Left cardiac atrium (tissue), 4 donors: ENCODE measurements at places on chromosomes 1 and 21.

DNA sequence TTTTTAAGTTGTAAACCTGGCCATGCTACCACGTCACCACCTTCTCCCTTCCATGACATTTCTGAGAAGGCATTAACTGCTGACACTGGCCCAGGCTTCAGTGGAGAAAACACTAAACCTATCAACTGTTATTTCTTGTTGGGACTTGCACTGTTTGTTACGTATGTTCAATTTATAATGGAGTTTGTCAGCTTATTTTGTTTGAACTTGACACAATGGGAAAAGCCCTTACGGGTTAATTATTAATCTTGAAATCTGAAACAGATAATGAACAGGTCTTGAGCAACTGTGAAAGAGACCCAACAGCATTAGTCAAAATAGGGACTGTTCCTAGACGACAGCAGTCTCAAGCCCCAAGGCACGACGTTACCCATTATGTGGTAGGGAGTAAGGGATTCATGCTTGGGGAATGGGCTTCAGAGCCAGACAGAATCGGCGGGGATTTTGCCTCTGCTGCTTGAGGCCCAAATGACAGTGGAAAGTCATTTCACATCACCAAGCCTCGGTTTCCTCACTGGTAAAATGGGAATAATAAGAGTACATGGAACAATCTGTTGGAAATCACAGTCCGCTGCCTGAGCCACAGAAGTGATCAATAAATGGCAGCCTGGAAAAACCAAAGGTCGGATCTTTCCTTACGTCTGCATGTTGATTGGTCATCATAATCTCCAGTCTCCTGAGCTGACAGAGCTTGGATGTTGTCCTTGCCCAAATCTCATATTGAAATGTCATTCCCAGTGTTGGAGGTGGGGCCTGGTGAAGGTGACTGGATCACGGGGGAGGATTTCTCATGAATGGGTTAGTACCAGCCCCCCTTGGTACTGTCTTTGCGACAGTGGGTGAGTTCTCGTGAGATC lies 44.5 kb downstream of the TIAM1 start:
- DNase-seq, result no peak

DNA sequence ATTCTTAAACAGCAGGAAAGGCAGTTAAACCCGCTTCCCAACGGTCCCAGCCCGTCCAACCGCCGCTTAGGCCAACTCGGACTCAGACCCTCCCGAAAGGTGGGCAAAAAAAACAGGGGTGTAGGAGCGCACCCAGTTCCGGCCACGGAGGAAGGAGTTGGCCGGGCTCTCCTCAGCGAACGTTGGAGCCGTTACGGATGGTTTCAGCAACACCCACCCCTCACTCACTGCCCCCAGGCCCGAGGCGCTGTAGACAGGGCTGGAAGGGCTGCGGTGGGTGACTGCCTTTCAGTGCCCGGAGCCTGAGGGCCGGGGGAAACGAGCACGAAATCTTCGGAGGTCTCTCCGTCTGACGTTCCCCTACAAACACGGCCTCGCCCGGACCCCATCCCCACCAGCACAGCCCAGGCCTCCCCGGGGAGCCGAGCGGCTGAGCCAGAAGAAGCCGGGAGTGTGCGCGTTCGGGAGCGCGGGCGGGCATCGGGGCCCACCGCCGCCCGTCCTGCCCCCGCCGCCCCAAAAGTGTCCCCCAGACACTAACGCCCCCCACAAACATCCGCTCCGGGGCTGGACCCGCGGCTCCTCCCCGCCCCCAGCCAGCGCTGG lies 1.3 kb downstream of the KDM5B start:
- DNase-seq, result no peak

DNA sequence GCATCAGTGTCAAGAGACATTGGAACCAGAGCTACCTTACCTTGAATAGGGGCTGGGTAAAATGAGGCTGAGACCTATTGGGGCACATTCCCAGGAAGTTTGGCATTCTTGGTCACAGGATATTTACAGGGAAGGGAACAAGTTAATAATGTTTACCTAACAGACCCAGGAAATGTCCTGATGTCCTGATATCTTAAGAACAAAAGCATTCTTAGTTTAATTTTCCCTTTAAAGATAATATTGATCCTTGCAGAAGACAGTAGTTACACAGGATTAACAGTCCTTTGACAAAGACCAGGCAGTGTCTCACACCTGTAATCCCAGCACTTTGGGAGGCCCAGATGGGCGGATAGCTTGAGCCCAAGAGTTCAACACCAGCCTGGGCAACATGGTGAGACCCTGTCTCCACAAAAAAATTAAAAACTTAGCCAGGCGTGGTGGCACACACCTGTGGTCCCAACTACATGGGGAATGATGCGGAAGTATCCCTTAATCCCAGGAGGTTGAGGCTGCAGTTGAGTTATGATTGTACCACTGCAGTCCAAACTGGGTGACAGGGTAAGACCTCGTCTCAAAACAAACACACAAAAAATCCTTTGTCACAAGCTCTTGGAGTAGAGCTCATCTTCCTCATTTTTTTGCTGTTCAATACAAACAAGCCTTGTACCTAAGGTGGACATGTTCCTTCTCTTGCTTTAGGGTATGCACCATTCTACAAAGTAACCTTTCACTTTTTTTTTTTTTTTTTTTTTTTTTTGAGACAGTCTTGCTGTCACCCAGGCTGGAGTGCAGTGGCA lies 1.3 kb upstream of the TOMM20 start:
- no peak for DNase-seq

GRCh38 chr1:206429421-206429820 lies 40.9 kb upstream of the IKBKE start:
- no peak for DNase-seq
